ENCODE measurements at places on chromosomes 1 and 21. TPM values are rescaled to one million over a fixed set of nuclear protein-coding genes. Genes with fewer than 3 reads are reported as not detected.

DNA sequence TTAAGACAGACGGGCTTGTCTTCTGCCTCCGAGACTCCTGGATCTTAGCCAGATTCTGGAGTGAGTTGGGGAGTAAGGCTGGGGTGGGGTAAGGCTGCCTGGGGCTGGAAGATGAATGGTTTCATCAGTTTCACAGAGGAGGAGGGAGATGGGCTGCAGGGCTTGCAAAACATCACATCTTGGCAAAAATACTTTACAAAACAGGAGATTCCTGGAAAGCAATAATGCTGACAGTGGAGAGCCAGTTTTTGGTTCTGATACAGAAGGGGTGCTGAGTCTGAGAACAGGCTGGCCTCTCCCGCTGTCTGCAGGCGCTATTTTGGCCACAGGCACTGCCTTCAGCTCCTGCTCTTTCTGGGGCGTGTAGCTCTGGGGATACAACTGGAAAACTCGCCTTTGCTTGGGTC, 83.4 kb upstream of the KCNE2 start:
- no peak for DNase-seq

- DNase-seq = no peak
These were observed 89.9 kb upstream of the JAK1 start for GRCh38 chr1:65056234-65056633.

GRCh38 chr21:25133939-25134338, 473.3 kb downstream of the MRPL39 start:
- DNase-seq = no peak

GRCh38 chr1:183850852-183851251, 45.9 kb downstream of the RGL1 start:
- DNase-seq = no peak

DNA sequence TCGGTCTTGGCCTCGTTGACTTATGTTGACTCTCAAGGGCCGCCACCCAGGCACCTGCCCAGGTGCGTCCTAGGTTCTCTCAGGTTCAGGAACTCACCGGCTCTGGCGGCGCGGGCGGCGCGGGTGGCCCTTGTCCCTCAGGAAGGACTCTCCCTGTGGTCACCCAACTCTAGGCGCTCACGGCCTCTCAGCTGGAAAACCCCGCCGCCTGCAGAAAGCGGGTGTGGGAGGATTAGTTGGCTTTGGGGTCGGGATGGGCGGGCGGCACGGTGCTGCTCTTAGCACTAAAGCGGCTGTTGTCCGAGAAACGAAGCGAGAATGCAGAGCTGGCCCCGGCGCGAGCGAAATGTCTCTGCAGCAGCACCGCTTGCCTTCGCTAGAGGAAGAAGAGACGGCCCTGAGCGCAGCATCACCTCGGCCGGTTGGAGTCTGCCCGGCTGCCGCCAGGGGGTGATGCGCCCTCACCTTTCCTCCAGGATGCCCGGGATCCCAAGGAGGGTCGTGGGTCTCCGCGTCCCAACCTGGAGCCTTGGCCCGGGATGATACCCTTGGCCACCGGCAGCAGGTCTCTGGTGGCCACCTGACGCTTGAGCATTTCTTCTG, 8.1 kb upstream of the TADA1 start:
- no peak for DNase-seq

GRCh38 chr1:202376247-202376646, 27.7 kb downstream of the PPP1R12B start:
- DNase-seq = peak; percentile 19

- no peak for DNase-seq
These were observed 144.3 kb downstream of the CD247 start for GRCh38 chr1:167373986-167374385.

DNA sequence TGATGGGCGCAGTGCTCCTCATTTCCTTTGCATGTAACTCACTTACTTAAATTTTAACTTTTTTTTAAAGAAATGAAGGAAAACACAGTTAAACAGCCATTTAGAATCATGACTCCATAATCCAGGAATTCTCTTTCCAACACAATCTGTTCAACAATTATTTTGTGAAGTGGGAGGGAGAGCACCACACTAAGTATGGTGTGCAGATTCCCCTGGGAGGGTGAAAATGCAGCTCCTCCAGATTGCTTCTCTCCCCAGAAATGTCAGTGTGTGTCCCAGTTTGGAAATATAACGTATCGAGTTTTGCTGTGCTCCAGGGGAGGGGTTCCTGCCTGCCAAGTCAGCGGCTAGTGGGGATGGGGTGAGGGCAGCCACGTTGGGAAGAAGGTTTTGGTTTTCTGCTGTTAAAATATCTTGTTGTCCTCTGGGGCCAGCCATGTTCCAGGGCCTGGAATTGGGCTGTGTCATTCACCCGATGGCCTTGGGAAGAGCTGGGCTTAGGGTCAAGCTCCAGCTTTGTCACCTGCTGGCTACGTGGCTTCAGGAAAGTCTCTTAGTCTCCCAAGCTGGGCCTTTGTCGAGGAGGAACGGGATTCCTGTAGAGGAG, 17.3 kb upstream of the DISP3 start:
- no peak for DNase-seq

DNA sequence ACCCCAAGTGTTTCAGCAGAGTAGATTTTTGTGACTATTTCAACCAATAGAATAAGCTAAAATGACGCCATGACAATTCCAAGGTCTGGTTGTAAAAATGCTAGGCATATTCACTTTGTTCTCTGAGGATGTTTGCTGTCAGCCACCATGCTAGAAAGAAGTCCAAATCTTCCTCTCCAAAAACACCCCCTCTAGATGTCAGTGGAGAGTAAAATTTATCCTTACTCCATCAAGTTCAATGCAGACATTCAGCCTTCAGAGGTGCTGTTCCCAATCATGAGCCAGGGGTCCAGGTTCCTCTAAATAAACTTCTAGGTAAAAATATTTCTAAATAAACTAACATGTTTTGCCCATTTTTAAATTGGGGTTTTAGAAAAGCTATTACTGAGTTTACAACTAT, 395.4 kb upstream of the ADAMTS5 start:
- peak; percentile 49 for DNase-seq

- DNase-seq = no peak
These were observed 258.5 kb upstream of the ADGRL2 start for GRCh38 chr1:81542196-81542595.

GRCh38 chr21:41411449-41412089, 14.5 kb upstream of the MX1 start:
- no peak for DNase-seq

- peak; percentile 30 for DNase-seq
These were observed 569 bp upstream of the WARS2 start for GRCh38 chr1:119141020-119141424.

DNA sequence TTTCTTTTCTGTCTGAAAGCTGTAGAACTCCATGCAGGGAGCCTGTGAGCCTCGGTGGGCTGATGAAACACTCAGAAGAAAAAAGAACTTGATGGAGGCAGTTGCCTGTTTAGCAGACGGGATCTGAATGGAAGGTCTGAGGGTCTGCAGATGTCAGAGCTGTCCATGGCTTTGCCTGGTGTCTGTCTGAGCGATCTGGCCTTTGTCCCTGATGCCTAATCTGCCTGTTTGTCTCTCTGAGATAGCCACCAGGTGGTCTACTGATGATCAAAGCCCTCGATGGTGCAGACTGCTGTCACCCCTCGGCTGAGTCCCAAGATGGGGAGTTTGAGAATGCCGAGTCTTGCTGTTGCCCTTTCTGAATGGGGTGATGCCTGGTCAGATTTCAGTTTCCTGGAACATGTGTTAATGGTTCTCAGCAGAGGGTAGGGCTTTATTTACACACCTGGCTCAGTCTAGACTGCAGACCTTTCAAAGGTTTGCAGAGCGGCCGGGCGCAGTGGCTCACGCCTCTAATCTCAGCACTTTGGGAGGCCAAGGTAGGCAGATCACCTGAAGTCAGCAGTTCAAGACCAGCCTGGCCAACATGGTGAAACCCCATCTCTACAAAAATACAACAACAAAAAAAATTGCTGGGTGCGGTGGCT, 90.4 kb downstream of the KIF26B start:
- DNase-seq = no peak

DNA sequence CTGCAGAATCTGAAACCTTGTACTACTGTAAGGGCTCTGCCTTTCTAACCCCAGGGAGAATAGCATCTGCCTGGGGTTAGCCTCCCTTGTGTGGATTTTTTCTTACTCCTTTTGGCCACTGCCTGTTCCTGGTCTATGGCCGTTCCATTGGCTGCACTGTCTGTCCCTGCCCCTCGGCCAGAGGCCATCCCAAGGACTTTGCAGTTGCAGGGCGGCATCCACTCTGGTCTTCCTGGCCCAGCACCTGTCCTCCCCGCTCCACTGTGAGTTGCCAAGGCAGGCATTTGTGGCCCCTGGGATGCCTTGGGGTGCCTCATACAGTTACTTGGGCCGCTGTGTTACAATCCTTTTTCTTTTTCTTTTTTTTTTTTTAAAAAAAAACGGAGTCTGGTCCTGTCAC, 45.8 kb downstream of the PDE9A start:
- DNase-seq = no peak

- peak; percentile 57 for DNase-seq
These were observed 89.8 kb downstream of the SLC16A1 start for GRCh38 chr1:112866151-112866550.

GRCh38 chr1:192104852-192105251, 53.4 kb upstream of the RGS18 start:
- peak; percentile 15 for DNase-seq

- DNase-seq = no peak
These were observed 4.7 kb downstream of the SLC35E2B start for GRCh38 chr1:1687846-1688245.

DNA sequence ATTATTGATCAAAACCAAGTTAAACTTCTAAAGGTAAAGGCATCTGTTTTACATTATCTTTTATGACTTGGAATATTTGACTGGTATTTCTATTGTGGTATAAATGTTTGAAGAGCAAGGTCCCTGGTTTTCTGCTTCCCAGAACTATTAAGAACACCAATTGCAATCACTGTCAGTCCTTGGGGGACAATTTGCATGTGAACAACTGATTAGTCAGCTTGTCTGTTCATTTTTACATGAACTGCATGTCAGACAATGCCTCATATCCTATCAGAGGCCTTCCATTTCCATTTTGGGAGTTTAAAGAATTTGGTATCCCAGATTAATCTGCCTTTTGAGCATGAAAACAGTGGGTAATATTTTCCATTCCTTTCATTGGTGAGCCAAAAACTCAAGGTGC, 654.9 kb upstream of the USP24 start:
- DNase-seq = peak; percentile 64

GRCh38 chr1:29264773-29265389, 28.6 kb downstream of the PTPRU start:
- peak; percentile 70 for DNase-seq

GRCh38 chr1:1664941-1665814, 6.4 kb upstream of the CDK11B start:
- DNase-seq = no peak

DNA sequence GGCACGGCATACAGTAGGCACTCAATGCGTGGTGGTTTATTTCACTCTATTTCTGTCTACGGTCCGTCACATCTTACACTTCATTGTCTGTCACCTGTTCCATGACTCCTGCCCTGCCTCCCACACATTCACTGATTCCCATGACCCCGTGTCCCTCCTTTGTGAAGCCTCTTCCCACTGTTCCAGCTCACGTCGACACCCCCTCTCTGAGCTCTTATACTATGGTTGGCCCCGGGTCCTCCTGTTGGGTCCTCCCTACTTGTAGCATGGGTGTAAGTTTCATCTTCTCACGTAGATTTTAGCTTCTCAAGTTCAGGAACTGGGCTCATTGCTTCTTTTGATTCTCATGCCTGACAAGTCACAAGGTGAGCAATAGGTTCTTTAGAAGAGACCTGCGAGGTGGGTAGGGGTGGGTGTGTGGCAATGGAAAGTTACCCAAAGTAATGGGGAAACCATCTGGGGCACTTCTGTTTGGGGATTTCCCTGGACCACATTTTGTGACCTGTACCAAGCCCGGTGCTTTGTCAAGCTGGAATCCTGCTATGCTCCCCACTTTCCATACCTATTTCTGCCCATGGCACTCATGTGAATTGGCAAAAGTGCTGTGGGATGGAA, 22.1 kb upstream of the IL10 start:
- DNase-seq = no peak

GRCh38 chr21:26087223-26087918, 83.2 kb downstream of the APP start:
- DNase-seq = no peak

DNA sequence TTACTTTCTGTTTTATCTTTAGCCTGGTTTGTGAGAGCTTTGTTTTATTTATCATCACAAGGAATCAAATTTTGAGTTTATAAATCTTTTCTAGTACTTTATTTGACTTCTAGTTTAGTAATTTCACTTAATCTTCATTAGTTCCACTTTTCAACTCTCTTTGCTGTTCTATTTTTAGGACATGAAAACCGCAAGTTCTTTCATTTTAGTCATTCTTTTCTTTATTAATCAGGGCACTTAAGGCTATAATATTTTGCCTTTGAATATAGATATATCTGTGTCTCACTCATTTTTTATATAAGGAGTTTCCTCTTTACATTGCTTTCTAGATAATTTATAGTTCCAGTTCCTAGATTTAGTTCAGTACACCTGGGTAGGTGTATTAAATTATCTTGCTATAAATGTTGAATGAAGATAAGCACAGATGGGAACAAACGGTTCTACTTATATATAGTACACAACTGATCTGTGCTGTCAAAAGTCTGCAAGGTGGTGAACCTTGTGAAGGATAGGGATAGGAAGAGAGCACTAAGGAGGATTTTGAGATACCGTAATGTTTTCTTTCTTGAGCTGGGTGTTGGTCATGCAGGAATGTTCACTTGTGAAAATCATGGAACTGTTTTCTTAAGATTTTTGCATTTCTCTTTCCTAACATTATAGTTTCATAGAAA, 402.3 kb downstream of the RYR2 start:
- DNase-seq = no peak

DNA sequence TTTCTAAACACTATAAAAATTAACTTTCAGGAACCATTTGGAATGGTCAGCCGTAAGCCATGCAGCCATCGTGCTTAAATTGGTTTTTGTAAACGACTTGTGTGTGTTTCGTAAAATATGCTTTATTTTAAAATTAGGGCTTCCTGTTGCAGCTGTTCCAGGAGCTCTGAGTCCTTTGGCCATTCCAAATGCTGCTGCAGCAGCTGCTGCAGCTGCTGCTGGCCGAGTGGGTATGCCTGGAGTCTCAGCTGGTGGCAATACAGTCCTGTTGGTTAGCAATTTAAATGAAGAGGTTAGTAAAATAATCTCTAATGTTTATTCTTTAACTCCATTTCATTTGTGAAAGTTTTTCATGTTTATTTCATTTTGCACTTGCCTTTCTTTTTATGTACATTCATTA, 83.1 kb downstream of the PTBP2 start:
- peak; percentile 90 for DNase-seq

GRCh38 chr1:1613509-1614082, 1.7 kb upstream of the MIB2 start:
- no peak for DNase-seq

The ESRRG gene
- total RNA-seq = not detected

The NHLH1 gene
- total RNA-seq = 0.13 TPM

The IVL gene
- not detected for total RNA-seq

The CXADR gene
- not detected for total RNA-seq

The LCE2A gene
- total RNA-seq = not detected

The UQCRHL gene
- total RNA-seq = 1.4 TPM

The GUCA2B gene
- total RNA-seq = not detected

The KRTAP10-11 gene
- not detected for total RNA-seq

The ZC3H12A gene
- 4.7 TPM for total RNA-seq

The DISP1 gene
- 2.9 TPM for total RNA-seq

The CD48 gene
- total RNA-seq = not detected

The PHACTR4 gene
- 19.7 TPM for total RNA-seq

The TLCD4 gene
- total RNA-seq = 0.32 TPM

The CITED4 gene
- total RNA-seq = 1.8 TPM

The OR2L13 gene
- not detected for total RNA-seq

The CFHR2 gene
- not detected for total RNA-seq

The TAL1 gene
- not detected for total RNA-seq

The LRRC40 gene
- total RNA-seq = 33.8 TPM
